ENCODE measurements at places on chromosomes 6 and 20.

- DNase-seq, result no peak
- no peaks in the 10 kb centered on the region for H3K27me3 ChIP-seq
- H3K4me1 ChIP-seq, result no peaks in the 10 kb centered on the region
Observed at GRCh38 chr6:5680095-5680494, 326.6 kb downstream of the NRN1 start.

DNA sequence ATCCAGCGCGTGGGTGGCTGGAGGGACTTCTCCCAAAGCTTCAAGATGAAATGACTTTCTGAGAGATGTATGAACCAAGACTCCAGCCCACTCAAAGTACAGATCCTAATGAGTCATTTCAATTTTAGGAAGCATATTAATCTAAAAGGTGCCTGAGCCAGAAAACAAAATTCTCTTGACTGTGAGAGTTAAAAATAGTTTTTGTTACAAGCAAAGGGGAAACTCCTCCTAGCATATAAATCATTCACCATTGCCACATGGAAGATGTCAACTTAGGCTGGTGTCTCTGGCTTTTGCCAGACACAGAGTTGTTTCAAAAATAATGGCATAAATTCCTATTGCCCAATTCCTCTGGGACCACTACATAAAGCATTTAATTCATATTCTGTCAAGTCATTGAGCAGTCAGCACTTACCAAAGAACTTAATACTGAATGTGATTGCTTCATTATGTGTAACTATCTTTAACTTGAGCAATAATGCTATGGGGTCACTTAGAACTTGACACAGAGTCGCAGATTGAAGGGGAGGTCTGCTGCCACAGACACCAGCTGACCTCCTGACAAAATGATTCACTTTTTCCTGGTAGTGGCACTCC is 280.6 kb downstream of the SLC35F1 start:
- no peak for DNase-seq
- no peaks in the 10 kb centered on the region for H3K27me3 ChIP-seq
- H3K27ac ChIP-seq, result no peak overlapping the region
- no peaks in the 10 kb centered on the region for H3K36me3 ChIP-seq

DNA sequence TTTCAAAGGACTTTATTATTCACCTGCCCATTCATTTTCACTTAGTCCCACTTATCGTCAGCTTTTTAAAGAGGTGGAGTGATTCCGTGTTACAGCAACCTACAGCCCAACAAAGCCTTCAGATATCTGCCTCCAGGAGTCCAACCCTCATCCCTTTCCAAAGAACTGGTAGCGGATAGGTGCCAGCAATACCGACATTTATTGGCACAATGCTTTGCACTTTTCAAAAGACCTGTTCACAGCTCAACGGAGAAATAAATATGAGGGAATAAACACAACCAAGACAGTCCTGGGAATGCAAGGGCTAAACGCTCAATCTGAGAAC is 819 bp upstream of the MTRF1L start:
- peak; percentile 7 for DNase-seq
- H3K36me3 ChIP-seq, result no peaks in the 10 kb centered on the region
- peak overlapping the region; percentile 89 for H3K4me3 ChIP-seq
- peak overlapping the region; percentile 82 for H3K27ac ChIP-seq

- H3K27me3 ChIP-seq, result no peaks in the 10 kb centered on the region
- no peaks in the 10 kb centered on the region for H3K4me1 ChIP-seq
- H3K4me3 ChIP-seq, result no peak overlapping the region
- DNase-seq, result no peak
- H3K27ac ChIP-seq, result no peak overlapping the region
Observed at GRCh38 chr6:40963019-40963418, 76.0 kb downstream of the UNC5CL start.

- H3K4me3 ChIP-seq, result no peak overlapping the region
- peaks cover 3% of the 10 kb centered on the region for H3K27me3 ChIP-seq
- H3K4me1 ChIP-seq, result peaks cover 11% of the 10 kb centered on the region
Observed at GRCh38 chr6:41599852-41600445, 38.3 kb upstream of the MDFI start.
